ENCODE measurements at places on chromosomes 3 and 15.

GRCh38 chr3:109071350-109072142, 46.4 kb downstream of the MORC1 start:
- no peak overlapping the region for H3K27ac ChIP-seq
- no peaks in the 10 kb centered on the region for H3K27me3 ChIP-seq
- DNase-seq = no peak

GRCh38 chr3:149145974-149146373, 16.5 kb downstream of the HPS3 start:
- no peaks in the 10 kb centered on the region for H3K36me3 ChIP-seq
- H3K27me3 ChIP-seq = no peaks in the 10 kb centered on the region
- no peak for DNase-seq
- no peak overlapping the region for H3K27ac ChIP-seq

DNA sequence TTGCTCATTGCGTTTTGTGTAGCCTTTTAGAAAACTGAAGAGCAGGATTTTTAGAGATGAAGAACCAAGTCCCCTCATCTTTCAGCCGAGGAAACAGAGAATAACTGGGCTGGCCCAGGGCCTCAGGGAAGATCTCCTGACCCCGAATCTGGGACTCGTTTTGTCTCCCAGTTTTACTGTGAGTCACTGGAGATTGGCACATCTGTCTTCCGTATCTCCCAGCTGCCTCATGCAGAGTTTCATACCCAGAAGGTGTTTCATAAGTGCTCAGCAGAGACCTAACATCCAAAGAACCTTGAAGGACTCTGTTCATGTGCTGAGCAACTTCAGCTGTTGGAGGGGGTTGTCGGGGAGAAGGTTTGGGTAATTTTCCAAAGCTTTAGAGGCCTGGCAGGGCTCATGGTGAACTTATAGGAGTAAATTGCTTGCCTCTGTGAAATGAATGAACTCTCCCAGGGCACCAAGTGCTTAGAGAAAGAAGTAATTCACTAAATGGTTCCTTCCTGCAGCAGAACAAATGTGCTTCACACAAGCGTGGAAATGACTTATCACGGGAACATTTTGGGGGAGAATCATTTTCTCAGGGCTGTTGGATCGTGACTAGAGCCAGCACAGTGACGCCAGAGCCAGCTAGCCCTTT, 121.4 kb downstream of the FAM43A start:
- H3K36me3 ChIP-seq = no peaks in the 10 kb centered on the region
- H3K4me1 ChIP-seq = no peaks in the 10 kb centered on the region
- no peak overlapping the region for H3K4me3 ChIP-seq
- no peaks in the 10 kb centered on the region for H3K27me3 ChIP-seq
- no peak for DNase-seq

DNA sequence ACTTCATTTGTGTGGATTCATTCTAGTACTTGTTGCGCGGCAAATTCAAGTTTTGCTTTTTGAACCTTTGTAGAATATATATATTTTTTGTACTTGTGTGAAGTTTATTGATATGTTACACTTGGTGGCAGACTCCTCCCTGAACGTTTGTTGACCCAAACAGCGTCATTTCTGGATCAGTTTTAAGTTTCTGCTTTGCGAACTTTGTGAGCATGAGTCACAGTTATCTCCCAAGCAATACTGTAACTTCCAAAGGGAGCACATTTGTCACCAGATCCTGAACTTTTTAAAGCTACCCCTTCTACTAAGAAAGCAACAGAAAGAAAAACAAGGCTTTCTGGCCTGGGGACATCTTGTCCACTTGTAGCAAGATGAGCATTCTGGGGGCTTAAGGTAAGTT, 74.8 kb upstream of the CACNA2D3 start:
- no peak overlapping the region for H3K27ac ChIP-seq
- H3K27me3 ChIP-seq = no peaks in the 10 kb centered on the region
- H3K4me1 ChIP-seq = no peaks in the 10 kb centered on the region

DNA sequence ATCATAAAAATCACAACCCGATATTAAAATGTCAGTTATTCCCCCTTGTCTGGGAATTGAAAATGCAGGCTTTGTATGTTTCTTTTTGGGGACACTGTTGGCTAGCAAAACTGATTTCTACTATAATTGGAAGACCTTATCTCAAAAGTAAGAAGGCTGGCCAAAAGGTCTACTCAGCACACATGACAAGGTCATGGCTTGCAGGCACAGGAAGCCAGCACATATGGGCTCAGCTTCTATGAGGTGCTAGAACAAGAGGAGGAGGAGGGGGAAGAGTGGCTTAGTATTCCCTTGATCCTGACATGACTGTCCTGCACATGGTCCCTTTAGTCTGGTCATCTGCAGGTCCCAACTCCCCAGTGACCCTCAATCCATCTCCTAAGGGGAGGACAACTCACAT, 681.2 kb downstream of the SQOR start:
- no peak overlapping the region for H3K27ac ChIP-seq
- no peaks in the 10 kb centered on the region for H3K27me3 ChIP-seq
- no peaks in the 10 kb centered on the region for H3K4me1 ChIP-seq
- H3K36me3 ChIP-seq = no peaks in the 10 kb centered on the region
- H3K4me3 ChIP-seq = no peak overlapping the region
- DNase-seq = no peak

GRCh38 chr15:100680726-100681125, 78.3 kb downstream of the ASB7 start:
- no peak overlapping the region for H3K4me3 ChIP-seq
- H3K4me1 ChIP-seq = no peaks in the 10 kb centered on the region
- no peaks in the 10 kb centered on the region for H3K27me3 ChIP-seq
- no peak overlapping the region for H3K27ac ChIP-seq
- no peaks in the 10 kb centered on the region for H3K36me3 ChIP-seq

All from uterus (tissue), 4 donors.